ENCODE measurements at places on chromosomes 13 and 19.

- DNase-seq, result no peak
Observed at GRCh38 chr13:51158880-51159518, 47.9 kb upstream of the C13orf42 start.

- DNase-seq, result no peak
Observed at GRCh38 chr19:41226053-41226873, 7.2 kb downstream of the AXL start.

DNA sequence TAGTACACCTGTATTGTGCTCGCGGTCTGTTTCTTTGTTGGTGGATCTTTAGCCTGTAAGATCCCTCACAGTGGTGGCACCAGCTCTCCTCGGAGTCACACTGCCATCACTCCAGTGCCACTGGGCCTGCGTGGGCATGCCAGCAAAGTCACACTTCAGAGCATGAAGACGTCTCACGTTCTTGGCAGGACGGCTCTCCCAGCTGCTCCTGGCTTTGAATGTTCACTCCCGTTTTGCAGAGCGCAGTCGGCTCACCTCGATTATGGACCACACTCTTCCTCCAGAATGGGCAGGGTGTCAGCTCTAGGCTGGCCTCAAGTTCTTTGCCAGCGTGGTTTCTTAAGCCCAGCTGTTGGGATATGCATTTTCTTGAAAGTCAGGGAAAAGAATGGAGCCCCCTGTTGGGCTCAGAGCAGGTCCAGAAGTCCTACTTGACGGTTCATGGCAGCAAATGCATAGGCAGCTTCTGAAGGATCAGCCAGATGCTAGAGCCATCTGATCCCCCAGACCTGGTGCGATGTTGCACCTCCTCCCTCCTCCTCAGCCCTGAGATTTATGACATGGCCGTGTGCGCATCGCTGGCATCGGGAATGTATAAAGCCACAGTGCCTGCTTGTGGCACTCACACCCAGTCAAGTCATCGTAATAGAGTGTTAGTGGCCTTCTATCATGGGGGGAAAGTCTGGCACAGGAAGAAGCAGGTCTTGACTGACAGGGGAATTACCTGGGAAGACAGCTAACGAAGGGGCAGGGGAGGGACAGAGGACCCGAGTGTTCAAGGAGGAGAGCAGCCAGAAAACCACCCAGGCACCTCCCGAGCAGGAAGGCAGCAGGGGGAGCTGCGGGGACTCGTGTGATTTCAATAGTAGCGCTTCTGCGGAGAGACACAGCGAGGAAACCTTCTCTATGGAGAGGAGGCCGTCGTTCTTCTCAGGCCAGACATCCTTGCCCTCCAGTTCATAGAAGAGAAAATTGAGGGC, 40.2 kb upstream of the NPAS1 start:
- DNase-seq, result peak; percentile 95

DNA sequence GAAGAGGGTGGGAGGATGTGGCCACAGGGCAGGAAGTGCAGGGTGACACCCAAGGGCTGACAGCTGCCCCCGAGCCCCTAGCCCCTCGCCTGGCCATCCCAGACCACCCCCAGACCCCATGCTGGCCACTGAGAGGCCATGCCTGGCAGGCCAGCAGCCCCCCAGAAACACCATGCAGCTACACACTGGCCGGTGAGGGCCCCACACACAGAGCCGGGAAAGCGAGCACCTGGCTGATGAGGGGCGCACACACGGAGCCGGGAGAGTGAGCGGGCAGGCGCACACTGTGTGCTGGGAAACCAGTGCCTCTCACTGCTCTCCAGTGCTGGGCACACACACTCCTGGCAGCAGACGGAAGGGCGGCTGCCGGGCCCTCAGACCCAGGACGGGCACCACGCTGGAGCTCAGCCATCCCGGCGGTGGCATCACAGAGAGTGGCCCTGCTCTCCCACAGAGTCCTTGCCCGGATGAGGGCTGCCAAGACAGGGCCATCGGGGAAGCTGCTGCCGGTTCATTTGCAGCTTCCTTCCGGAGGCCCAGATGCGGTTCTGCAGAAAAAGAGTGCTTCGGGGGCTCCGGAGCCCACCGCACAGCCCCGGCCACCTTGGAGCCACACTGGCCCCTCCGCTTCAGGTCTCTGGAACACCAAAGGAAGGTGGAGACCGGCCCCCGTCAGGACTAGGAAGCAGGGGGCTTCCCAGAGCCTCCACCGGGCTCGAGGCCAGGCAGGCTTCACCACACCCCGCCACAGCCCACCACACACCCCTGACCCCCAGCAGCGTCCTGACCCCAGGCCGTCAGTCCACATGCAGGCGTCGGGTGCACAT, 76.4 kb downstream of the SPACA7 start:
- no peak for DNase-seq

DNA sequence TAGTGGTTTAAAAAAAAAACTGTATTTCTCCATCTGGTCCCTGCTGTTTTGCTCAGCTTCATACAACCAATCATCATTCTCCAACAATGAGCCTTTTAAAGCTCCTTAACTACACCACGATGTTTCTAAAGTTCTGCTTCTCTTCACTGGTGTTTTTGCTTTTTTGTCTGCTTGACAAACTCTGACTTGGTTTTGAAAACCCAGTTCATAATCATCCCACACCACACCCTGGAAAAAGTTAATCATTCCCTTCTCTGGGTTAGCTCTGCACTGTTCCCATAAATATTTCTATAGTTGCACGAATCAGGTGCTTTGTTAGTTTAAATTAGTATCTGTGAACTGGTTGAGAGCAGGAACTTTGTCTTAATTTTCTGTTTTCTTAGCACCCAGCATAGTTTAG, 217.1 kb downstream of the ENOX1 start:
- DNase-seq, result no peak

GRCh38 chr13:102530751-102531150, 66.0 kb upstream of the TPP2 start:
- no peak for DNase-seq

DNA sequence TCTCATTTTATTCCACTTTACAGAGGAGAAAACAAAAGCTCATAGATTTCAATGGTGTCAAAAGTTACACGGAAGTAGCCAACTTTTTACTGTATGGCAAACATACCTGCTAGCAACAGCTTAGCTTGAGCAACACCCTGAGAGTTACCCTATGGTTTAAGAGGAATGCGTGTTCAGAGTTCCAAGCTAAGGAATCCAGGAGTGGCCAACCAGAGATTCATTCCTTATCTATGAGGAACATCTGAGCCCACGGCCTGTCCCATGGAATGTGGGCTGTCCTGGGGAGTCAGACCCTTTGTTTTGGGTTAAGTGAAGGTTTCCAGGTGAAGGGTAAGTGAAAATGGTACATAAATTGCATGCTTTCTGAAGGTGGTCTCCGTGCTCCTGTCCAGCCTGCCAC, 67.5 kb downstream of the STARD13 start:
- DNase-seq, result no peak

DNA sequence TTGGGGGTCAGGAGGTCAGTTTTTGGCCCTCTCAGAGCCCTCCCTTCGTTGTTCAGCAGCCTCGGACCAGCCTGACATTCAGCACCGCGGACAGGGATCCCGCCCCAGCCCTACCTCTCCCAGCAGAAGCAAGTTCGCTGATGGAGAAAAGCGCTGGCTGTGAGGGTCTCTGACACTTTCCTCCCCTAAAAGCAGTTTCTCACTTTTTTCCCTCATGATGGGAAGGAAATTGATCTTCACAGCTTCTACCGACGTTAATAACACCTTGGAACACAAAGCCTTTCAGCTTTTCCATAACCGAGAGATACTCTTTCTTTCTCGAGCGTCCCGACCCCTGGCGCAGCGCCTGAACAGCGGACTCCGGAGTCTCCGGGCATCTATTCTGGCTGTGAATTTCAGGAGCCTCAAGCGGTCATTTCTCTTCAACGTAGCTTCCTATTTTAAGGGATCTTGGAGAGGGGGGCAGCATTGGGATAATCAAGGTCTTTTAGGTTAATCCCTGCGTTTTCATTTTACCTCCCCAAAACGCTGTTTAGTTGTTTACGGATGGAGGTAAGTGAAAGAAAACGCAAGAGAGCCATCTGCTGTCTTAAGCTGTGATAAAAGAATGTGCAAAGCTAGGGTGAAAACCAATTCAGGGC, 467.2 kb downstream of the ITGBL1 start:
- peak; percentile 45 for DNase-seq

GRCh38 chr13:37349916-37350315, 244.5 kb upstream of the CSNK1A1L start:
- no peak for DNase-seq

DNA sequence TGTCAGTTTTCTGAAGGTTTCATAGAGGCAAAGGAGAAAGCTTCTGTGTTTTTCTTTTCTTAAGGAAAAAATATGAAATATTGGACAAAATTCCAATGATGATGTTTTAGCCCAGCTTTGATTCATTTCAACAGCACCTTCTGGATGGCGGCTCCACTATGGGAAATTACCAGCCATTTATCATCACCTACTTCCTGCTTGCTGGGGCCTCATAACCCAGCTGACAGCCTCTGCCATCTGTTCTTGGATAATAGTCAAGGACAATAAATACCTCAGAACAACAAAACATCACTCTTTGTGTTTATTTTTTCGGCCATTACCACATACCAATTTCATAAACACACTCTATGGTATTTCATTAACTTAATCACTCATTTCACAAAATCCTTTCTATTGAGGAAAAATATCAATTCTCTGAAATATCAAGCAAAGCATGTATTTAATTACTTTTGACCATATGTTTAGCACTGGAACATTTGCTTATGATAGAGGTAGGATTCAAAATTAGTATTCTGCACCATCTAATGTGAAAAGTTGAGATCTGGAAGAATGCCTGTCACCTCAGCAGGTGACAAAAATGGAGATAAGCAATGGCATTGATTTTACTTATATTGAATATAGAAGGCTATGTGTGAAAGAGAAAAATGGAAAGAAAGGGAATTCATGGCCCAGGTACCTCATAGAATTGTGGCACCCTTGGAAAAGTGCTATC, 629.7 kb downstream of the LIG4 start:
- peak; percentile 34 for DNase-seq

- no peak for DNase-seq
Observed at GRCh38 chr19:42542791-42543190, 14.5 kb upstream of the CEACAM1 start.

DNA sequence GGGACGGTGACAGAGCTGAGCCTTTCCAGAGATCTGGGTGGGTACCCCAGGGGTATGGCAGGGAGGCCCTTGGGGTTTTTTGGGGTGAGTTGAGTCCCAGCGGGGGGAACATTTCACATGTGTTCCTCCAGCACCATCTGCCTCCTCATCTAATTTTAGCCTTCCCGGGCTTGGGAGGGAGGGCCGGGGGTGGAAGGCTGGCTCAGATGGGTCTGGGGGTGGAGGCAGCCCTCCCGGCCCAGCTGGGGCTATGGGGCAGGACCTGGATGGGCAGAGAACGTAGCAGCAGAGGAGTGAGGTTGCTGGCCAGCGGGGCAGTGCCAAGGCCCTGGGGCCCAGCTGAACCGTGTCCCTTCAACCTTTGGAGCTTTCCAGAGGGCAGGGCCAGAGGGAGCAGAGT, 23.5 kb downstream of the ADGRL1 start:
- no peak for DNase-seq

DNA sequence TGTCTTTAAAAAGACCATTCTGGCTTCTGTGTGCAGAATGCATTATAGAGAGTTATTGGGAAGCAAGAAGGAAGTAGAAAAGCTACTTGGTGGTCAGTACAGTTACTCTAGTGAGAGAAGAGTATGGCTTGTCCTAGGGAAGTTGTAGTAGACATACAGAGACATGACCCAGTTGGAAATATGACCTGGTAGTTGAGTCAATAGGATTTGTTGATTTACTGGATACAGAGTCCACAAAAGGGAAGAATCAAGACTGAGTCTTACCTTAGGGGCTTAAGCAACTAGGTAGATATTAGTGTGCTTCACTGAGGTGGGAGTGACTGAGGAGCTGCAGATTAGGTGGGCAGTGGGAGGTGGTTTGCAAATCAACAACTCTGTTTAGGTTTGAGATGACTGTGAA, 48.8 kb downstream of the RASL11A start:
- no peak for DNase-seq

- no peak for DNase-seq
Observed at GRCh38 chr13:91399189-91400062, 1.0 kb downstream of the GPC5 start.

GRCh38 chr19:43395561-43395960, 19.1 kb upstream of the TEX101 start:
- DNase-seq, result no peak

DNA sequence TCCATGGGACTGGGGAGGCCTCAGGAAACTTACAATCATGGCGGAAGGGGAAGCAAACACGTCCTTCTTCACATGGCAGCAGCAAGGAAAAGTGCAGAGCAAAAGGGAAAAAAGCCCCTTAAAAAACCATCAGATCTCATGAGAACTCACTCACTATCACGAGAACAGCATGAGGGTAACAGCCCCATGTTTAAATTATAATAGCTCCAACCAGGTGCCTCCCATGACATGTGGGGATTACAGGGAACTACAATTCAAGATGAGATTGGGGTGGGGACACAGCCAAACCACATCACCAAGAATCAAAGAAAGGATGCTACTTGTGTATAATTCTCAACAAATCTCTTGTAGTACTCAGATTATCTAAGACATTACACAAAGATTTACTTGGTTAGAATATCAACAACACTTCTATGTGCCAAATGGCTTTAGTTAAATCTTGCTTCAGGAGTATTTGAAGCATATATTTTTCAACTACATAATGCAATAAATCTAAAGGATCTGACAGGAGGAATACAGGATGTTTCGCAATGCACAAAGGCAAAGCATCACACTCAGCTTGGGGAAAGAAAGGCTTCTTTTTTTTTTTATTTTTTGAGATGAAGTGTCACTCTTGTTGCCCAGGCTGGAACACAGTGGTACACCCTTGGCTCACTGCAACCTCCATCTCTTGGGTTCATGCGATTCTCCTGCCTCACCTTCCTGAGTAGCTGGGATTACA, 180.0 kb downstream of the LHFPL6 start:
- DNase-seq, result no peak

DNA sequence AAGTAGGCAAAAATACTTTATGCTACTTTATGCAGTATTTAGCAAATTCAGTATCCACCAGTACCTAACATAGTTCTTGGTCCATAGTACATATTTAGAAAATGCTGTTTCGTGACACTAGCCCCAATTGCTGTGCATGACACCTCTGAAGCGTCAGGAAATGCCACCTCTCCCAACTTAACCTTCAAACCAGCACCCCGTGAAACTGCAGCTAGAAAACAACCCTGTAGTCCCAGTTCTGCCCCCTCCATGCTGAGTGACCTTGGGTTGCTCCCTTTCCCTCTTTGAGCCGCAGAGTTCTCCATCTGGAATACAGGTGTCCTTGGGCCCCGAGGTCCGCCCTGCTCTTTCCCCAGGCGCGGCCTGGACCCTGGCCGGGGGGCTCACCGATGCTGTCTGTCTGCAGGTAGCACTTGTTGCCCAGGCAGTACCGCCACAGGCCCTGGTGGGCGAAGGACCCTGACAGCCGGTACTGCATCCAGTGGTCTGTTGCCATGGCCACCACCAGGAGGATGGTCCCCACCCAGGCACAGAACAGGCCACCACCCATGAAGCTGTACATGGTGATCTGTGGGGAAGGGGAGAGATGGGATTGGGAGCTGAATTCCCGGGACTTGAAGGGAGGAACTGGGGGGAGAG, 773 bp downstream of the LIM2 start:
- no peak for DNase-seq
